ENCODE measurements at places on chromosomes 16 and 17.

DNA sequence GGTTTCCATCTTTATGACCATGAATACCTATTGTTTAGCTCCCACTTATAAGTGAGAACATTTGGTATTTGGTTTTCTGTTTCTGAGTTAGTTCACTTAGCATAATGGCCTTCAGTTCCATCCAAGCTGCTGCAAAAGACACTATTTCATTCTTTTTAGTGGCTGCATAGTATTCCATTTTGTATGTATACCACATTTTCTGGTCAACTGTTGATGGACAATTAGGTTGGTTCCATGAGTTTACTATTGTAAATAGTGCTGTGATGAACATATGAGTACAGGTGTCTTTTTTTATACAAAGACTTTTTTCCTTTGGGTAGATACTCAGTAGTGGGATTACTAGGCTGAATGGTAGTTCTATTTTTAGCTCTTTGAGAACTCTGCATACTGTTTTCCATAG, 87.8 kb upstream of the GOT2 start:
- ATAC-seq, result no peak

DNA sequence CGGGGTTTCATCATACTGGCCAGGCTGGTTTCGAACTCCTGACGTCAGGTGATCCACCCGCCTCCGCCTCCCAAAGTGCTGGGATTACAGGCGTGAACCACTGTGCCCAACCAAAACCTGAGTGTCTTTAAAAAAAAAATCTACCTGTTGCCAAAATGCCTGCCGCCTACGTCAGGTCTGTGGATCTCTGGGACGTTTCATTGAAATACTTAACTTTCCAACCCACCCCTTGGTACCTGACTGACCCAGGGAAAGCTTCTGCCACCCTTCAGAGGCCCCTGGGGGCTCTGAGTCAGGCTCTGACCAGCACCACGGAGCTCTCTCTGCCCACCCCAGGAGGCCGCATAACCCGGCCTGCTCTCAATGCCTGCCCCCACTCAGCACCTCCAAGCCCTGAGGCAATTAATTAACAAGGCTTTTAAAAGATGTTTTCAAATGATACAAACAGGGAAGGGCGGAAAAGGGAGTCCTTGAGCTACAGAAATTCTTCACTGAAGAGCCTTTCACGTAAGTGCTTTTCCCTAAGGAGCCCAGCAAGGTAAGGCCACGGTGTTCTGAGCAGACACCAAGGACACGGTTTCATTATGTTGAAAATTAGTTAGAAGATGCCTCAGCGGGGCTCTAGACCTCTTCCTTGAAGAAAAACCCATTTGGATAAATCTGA, 29.3 kb upstream of the GSG1L start:
- no peak for ATAC-seq

DNA sequence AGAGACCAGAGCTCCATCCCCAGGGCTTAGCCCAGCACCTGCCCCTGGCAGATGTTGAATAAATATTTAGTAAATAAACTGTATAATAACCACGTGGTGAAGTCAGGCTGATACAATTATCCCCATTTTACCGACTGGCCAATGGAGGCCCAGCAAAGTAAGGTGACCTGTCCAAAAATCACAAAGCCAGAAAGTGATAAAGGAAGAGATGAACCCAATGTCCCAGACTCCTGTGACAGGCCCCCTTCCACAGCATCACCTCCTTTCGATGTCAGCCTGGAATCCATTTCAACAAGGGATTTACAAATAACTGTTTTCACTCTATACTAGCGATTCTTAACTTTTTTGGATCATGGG, 5.5 kb downstream of the TVP23A start:
- no peak for ATAC-seq

DNA sequence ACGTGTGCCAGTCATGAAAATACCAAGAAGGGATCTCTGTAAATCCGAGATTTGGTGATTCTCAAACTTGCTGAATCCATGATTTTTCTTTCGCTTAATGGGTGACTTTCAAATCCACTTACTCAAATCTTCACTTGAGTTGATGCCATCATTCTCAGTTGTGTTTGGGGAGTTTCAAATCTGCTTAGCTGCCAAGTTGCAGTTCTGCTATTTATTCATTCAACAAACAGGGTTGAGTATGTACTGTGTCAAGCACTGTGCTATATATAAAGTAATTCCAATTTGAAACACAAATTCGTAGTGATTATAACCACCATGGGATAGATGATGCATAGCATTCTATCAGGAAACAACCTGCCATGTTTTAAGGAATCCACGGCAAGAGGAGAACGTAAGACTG, 394.3 kb downstream of the CDH13 start:
- peak; percentile 76 for ATAC-seq

- no peak for ATAC-seq
These were observed 92.3 kb upstream of the C17orf78 start for GRCh38 chr17:37283414-37283961.

DNA sequence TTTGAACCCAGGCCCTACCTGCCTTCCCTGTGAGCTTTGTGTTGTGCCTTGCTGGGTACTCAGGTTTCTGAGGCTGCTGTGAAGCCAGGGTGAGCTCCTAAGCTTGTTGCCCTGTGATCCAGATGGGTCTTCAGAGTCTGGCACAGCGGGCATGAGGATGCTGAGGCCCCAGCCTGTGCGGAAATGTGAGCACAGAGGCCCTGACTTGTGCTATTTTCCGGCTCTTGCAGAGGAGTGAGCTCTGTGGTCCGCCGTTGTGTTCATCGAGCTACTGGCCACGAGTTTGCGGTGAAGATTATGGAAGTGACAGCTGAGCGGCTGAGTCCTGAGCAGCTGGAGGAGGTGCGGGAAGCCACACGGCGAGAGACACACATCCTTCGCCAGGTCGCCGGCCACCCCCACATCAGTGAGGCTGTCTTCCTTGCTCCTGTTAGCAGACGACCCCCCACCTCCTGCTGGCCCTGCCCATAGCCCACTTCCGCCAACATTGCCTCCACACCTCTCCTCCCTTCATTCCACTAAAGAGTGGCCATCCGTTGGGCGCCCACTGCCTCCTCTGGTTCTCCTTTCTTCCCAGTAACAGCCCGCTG, 2.7 kb downstream of the PHKG2 start:
- no peak for ATAC-seq

DNA sequence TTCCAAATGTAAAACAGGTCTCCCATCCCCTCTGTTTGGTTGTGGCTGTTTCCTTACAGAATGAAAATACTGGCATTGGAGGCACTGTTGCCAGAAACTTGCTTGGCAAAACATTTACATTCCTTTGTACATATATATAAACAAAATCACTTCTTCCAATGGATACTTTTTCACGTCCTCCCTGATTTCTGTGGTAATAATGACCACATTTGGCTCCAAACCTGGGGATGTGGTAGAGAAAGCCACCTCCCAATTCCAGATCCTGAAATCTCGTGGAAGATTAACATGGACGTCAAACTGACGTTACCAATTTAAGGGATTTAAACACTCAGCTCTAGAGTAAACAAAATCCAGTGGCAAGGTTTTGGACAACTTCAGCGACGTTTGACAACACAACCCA, 370.8 kb upstream of the ZFHX3 start:
- no peak for ATAC-seq

DNA sequence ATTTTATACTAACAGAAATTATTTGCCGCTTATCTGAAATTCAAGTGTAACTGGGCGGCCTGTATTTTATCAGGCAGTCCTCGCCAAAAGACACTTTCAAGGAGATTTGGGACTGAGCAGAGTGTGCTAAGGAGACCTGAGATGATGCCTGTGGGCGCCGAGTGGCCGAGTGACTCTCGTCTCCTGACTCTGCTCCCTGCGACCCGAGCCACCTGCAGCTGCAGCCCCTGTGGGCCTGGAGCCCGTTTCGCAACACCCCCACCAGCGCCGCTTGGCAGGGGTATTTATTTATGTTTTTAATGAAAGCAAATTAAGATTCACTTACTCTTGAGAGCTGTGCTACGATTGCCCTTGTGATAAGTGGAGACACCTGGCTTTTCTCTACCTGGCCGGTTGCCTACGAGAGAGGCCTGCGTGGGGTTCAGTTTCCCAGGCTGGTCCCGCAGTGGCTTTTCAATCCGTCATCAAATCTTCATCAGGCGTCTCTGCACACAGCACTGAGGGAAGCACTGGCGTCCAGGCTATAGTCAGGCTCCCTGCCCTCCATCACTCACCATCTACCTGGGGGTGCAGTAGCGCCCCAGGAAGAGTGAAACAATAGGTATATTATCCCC, 124.0 kb downstream of the SEC14L1 start:
- no peak for ATAC-seq

DNA sequence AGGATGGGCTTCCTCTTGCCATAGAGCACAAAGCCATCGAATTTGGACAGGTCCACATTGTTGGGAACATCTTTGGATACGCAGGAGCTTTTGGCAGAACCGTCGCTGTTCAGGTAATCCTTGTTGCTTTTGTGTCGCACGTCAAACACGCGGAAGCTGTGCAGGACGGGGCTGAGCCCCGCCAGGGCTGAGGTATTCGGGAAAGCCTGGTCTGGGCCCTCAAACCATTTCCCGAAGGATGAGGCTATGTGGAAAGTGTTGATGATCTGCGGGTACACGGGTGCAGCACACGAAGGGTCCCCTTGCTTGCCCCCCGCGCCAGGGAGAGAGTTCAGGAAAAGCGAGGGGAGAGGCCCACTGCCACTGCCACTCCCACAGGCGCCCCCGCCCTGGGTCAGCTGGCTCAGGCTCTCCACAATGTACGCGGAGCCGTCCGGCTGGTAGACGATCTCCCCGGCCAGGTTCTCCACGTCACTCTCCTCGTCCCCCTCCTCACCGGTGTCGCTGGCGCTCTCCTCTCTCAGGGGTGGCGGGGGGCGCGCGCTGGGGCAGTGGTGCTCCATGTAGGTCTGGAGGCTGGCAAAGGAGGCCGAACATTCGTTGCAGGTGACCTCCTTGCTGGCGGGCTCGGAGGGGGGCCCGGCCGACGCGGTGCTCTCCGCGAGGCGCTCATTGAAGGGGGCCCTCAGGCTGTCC, 88.5 kb downstream of the ZFHX3 start:
- no peak for ATAC-seq

- peak; percentile 59 for ATAC-seq
These were observed 1.5 kb downstream of the N4BP1 start for GRCh38 chr16:48608452-48608851.

- no peak for ATAC-seq
These were observed 16.2 kb upstream of the ALKBH5 start for GRCh38 chr17:18167421-18167820.
